CD4-positive, alpha-beta T cell (primary cell): ENCODE measurements at places on chromosomes 2 and 18.

- DNase-seq, result no peak
These were observed 44.5 kb downstream of the LRATD1 start for GRCh38 chr2:14677039-14677438.

DNA sequence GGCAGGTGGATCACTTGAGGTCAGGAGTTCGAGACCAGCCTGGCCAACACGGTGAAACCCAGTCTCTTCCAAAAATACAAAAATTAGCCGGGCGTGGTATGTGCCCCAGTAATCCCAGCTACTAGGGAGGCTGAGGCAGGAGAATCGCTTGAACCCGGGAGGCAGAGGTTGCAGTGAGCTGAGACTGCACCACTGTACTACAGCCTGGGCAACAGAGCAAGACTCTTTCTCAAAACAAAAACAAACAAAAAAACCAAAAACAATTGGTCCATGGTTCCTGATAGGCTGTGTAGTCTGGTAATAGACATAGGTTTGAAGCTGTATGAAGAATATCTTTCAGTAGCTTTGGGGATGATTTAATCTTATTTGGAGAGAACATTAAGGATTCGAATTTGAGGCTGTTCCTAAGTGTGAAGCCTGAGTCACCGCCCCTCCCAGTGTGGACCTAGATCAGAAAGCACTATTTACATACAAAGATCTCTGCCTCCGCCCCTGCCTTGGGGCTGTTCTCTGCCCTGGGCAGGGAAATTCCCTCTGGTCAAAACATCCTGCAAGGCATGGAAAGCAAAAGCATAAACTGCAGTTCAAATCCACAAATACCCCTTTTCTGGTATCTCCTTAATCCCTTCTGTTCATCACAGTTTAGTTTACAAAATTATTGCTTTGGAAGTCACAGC lies 52.8 kb upstream of the PMAIP1 start:
- no peak for DNase-seq

DNA sequence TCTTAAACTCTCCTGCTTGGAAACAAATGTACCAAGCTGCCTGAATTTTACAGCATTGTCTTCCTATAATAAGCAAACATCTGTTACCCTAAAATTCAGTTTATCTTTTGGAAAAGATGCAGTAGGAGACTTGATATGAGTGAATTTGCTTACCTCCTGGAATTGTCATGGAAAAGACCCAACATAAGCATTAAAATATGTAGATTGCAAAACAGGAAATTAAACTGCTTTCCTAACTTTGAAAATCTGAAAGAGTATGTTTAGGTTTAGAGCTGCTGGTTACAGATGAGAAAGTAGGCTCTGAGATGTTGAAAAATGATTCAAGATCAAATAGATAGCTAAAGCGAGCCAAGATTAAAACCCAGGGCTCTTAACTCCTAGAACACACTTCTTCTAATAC lies 316.5 kb downstream of the SOX11 start:
- no peak for DNase-seq

GRCh38 chr2:164710837-164711765 lies 89.8 kb upstream of the GRB14 start:
- DNase-seq, result no peak

DNA sequence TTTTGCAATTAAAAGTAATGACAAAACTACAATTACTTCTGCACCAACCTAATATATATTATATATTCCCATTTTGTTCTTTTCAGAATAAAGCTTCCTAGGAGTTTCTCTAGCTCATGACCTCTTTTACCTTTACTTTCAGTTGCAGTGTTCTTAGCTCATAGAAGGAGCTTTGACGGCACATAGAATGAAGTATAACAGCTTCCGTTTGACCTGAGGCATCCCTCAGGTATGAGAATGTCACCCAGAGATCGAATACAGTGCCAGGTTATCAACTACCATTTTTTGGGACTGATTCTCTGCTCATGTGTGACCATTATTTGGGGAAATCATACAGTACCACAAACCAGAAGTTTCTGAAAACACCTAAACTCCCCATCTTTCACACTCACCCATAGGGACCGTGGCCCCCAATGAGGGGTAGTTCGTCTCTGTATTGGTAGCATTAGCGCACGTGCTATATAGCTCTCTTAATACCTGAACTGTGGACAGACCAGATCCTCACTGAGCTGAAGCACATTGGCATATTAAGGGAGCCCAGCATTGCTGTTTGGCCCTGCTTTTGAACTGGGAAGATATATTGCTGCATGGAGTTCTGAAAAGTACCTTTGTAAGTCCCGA lies 123.0 kb downstream of the SPTBN1 start:
- DNase-seq, result no peak

GRCh38 chr2:239035997-239036731 lies 188.3 kb downstream of the TWIST2 start:
- no peak for DNase-seq

- no peak for DNase-seq
These were observed 191.9 kb upstream of the TCF4 start for GRCh38 chr18:55779691-55780585.

DNA sequence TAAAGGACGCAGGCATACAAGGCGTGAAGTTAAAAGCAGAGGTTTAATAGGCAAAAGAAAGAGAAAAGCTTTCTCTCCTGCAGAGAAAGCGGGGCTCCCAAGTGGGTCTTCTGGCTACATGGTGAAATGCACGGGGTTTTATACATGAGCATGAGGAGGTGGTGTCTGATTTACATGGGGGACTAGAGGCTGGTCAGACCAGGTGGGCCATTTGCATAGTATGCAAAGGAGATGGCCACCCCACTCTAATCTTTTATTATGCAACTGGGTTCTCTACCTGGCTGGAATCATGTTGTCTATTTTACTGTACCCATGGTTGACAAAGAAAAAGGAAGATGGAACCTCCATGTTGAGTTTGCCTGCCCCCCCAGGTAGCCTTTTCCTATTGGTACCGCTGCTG lies 356.2 kb downstream of the KCNJ3 start:
- DNase-seq, result no peak

DNA sequence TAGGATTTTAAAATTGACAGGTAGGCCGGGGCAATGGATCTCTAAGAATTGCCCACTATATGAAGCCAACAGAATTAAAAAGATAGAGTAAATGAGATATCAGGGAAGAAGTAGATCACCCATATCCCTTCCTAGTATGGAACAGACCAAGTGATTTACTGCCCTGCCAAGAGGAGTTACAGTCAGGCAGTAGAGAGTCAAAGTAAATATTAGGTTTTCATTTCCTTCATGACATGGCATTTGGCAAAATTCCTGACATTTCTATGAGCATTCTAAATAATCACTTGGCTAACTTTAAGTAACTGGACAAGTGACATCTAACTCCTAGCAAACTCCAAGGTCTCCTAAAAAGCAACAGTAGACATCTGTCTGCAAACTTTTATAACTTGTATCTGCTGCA lies 33.5 kb downstream of the GALNT5 start:
- DNase-seq, result no peak

DNA sequence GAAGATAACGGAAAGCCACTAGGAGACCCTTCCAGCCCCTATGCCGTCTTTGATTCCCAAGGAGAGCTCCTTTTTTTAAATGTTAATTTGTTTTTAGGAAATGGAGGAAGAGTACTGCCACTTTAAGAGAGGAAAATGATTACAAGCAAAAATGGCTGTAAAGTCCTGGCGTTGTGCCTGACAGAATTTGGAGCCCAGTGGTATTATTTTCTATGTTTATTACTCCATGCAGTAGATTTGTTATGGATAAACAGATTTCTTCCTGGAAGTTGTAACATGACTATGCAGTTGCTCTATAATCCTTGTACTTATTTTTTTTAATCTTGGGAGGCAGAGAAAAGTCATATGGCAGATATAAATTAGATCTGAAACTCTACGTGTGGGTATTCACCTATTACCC lies 141.3 kb downstream of the GBX2 start:
- no peak for DNase-seq

- no peak for DNase-seq
These were observed 1.6 kb upstream of the GPR45 start for GRCh38 chr2:105239924-105240323.

DNA sequence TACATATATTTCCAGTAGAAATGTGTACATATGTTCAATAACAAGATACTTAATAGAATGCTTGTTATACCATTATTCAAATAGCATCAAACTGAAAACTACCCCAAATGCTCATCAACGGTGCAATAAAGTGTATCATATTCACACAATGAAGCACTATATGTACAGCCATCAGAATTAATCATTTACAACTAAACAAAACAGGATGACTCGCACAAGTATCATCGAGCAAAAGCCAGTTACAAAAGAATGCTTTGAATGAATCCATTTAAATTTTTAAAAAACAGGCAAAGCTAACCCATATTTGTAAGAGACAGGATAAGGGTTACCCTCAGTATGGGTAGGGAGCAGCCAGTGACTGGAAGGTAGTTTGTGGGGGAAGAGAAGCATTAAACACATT lies 132.8 kb upstream of the PDE1A start:
- no peak for DNase-seq

DNA sequence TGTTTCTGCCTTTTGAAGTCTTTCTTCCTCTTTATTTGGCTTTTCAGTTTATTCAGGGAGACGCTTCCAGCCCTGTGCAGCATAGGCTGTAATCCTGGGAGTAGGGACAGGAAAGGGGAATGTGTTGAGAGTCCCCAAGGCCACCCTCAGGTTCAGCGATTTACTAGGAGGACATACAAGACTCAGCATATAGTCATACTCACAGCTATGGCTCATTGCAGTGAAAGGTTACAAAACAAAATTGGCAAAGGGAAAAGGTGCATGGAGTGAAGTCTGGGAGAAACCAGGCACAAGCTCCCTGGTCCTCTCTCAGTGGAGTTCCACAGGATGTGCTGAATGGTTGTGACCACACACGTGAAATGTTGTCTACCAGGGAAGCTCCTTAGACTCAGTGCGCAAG lies 49.6 kb upstream of the ZNF638 start:
- DNase-seq, result no peak

DNA sequence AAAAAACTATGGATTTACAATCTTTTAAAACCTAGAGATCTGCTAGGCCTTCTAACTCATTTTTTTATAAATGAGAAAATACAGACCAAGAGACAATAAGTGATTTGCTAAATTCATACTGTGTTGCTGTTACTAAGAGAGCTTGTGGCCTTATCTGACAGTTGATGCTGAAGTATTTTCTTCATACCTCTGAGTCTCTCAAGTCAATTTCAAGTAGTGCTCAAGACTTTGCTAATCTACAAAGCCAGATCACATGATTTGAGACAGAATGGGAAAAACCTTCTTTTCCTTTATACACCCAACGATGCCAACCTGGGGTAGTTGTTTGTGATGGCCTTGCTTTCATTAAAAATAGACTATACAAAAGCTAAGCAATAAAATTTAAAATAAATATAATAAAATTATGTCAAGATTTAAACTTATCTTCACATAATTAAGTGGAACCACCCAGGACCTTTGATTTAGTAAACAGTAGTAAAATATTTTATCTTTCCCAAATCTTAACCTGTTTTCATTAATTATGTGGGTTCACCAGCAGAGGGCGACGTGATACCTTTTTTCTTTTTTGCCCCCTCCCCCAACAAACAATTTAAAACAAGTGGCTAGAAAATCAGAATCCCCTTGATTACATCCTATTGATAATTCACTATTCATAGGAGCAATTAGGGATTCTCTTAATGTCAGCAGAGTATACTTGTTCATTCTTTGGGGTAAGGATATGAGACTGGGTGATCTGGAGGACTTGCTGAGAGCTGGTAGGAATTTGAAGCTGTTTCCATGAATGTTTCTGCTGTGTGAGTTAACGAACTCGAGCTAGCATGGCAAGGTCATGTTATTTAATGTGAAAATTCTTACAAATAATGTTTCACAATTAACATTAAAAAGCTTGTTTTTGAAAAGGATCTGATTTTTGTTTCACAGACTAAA lies 49.6 kb upstream of the SLC5A7 start:
- no peak for DNase-seq

DNA sequence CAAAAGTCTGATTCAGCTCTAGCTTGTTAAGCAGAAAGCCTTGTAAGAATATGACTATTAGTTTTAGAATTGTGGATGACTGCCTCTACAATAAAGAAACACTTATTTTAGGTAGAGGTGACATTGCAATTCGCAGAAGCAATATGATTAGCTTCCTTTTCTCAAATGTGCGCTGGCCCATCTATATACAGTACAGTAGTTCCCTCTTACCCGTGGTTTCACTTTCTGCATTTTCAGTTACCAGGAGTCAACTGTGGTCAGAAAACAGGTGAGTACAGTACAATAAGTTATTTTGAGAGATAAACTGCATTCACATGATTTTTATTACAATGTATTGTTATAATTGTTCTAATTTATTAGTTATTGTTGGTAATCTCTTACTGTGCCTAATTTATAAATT lies 405.1 kb downstream of the GPD2 start:
- no peak for DNase-seq

DNA sequence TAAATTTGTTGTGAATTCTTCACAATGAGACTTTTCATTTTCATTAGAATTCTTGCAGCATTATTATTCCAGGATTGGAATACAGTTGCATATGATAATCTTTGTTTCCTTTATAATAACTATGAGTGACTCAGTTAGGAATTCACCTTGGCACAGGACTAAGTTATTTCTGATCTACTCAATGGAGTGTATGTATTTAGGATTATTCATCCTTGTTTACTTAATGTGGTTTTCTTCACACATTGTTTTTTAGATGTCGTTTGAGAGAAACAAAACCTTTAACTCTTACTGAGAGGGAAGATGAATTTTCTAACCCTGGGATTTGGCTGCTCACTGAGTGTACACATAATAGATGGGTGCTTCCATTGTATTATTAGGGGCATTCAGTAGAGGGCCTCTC lies 970.1 kb downstream of the DPP10 start:
- DNase-seq, result no peak

DNA sequence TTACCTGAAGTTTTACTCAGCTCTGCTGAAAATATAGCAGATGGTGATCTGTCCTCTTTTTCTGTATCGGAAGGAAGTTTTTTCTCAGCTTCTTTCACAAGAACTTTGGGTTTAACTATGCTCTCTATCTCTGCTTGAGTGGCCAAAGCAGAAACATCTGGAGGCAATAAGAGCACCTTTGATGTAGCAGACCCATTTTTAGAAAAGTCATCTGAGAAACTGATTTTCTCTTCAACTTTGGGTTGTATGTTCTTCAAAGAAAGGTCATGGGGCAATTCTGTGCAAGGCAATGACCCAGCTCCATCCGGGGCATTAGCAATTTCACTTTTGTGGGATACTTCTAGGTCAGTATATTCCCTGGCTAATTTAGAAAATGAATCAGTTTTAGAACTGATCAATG lies 25.2 kb downstream of the RTN4 start:
- no peak for DNase-seq
